Type B pancreatic cell (in vitro differentiated cells): ENCODE measurements at places on chromosomes 2 and 18. TPM values are rescaled to one million over a fixed set of nuclear protein-coding genes. Genes with fewer than 3 reads are reported as not detected.

- H3K27ac ChIP-seq: no peak overlapping the region
- no peak for DNase-seq
- H3K36me3 ChIP-seq: peaks cover 14% of the 10 kb centered on the region
- H3K4me1 ChIP-seq: no peaks in the 10 kb centered on the region
- no peaks in the 10 kb centered on the region for H3K27me3 ChIP-seq
- no peak overlapping the region for H3K4me3 ChIP-seq
These were observed 263.4 kb downstream of the NAPG start for GRCh38 chr18:10789180-10789579.

Gene MAL
- total RNA-seq: 205 and 250 TPM in 2 replicates

Gene MBOAT2
- 53.0 and 60.8 TPM in 2 replicates for total RNA-seq

- no peak overlapping the region for H3K4me3 ChIP-seq
- no peak for DNase-seq
- no peaks in the 10 kb centered on the region for H3K27me3 ChIP-seq
- no peaks in the 10 kb centered on the region for H3K36me3 ChIP-seq
- H3K27ac ChIP-seq: no peak overlapping the region
- peaks cover 6% of the 10 kb centered on the region for H3K4me1 ChIP-seq
These were observed 12.5 kb downstream of the SERPINB7 start for GRCh38 chr18:63787673-63788072.

Gene MAP2
- 18.2 and 37.5 TPM in 2 replicates for total RNA-seq

Gene FTCDNL1
- 0.95 and 1.3 TPM in 2 replicates for total RNA-seq

Gene GKN2
- 0.92 TPM in 1 of 2 replicates, not detected in the other for total RNA-seq
